Activated naive CD4-positive, alpha-beta T cell (primary cell): ENCODE measurements at places on chromosomes 7 and 10.

GRCh38 chr7:25762511-25763462 is 389.2 kb upstream of the NFE2L3 start:
- no peak for DNase-seq

DNA sequence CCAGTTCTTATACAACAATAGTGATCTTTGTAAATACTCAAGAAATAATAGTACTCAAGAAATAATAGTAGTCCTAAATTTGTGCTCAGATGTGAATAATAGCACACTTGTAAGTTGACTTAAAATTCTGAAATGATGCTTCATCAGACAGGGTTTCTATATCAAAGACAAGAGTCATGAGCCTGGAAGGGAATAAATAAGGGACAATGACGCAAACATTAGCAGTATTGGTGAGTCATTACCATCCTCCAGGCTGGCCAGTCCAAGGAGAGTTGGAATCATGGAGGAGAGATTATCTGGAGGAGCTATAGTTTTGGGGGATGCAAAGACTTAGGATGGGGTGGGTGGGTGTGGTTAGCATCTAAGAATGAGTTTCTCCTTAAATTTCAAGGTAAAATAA is 6.1 kb upstream of the SH3PXD2A start:
- DNase-seq: no peak

DNA sequence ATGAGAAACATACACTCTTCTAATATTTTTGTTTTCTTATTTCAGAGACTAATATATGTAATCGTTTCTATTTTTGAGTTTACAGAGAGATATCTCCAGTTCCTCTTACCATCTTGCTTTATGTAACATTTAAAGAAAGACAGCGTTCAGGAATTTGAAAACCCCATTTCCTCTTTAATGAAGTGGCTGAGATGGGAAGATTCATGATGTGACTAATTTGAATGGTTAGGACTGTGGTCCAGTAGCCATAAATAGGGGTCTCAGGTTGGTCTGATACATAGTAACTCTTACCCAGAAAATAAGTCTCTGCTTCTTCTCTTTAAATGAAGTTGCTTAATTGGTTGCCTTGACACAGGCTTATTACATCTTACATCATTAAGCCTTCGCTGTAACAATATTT is 6.9 kb downstream of the KMT2E start:
- no peak for DNase-seq

DNA sequence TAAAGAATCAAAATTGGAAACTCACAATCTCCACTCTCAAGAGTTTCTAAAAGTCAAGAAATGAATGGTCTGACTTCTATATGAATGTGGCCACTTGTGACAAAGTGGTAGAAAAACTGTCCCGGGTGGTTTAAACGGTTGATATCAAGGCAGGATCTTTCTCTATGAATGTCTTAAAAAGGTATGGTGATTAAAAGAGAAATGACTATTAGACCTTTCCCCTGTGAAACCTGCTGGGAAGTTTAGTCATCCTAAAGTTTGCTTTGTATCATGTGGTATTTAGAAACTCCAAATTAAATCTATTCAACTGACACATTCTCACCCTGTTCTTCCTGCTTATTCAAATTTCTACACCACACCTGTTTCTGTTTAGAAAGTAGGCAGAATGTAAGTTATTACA is 492.5 kb downstream of the XPNPEP1 start:
- DNase-seq: no peak

GRCh38 chr10:95832216-95833041 is 75.3 kb upstream of the CC2D2B start:
- DNase-seq: no peak

- no peak for DNase-seq
Observed at GRCh38 chr7:91288208-91288824, 24.1 kb downstream of the FZD1 start.

DNA sequence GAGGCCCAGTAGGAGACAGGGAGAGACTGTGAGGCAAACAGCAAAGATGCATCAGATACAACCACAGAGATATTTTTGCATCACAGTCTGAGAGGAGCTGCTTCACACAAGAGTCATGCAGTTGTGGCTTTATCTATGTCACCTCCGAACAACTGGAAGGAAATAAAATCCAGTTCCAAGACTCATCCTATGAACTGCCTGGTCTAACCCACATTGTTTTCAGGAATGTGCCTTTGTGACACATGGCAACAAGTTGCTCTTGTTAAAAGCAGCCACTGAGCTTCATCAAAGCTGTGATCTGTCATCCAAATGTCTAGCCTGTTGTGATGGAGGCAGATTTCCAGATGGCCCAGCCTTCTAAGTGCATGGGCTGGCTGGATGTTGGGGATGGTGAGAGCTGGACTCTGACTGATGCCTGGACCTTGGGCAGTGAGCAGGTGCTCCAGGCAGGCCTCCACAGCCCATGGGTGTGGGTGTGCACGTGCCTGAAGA is 255.0 kb downstream of the BMPER start:
- DNase-seq: no peak

DNA sequence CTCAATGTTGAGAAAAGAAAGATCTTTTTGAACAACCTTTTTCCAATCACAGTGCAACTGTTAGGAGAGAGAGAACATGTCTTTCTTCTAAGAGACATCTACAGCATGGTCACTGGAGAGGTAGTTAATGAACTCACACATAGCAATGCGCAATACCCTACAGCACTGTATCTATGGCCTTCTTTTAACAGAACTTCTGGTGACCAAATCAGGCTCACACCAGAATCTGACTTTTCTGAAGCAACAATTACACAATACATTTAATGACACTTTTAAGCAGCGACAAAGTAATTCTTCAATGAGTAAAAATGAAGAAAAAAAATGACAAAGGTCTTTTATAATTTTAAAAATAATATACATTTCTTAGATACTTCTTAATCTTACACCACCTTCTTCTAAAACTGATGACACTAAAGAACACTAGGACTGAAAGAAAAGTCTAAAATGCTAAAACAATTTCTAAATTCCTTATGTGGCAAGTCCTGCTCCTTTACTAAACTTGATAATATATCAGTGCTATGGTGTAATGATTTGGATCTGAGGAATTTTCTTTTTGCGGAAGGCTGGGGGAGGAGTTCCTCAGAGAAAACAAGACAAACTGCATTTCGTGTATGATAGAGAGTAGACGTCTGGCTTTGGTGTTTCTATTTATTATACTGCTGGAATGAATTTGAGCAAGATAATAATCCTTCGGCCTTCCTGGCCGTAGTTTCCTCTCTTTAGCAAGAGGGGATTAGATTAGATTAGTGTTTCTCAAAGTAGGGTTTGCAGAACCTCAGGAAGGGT is 166.3 kb downstream of the ZNF438 start:
- no peak for DNase-seq

- DNase-seq: no peak
Observed at GRCh38 chr7:52311886-52312285, 723.5 kb upstream of the POM121L12 start.

- no peak for DNase-seq
Observed at GRCh38 chr7:143518521-143518920, 40.8 kb downstream of the TAS2R41 start.

DNA sequence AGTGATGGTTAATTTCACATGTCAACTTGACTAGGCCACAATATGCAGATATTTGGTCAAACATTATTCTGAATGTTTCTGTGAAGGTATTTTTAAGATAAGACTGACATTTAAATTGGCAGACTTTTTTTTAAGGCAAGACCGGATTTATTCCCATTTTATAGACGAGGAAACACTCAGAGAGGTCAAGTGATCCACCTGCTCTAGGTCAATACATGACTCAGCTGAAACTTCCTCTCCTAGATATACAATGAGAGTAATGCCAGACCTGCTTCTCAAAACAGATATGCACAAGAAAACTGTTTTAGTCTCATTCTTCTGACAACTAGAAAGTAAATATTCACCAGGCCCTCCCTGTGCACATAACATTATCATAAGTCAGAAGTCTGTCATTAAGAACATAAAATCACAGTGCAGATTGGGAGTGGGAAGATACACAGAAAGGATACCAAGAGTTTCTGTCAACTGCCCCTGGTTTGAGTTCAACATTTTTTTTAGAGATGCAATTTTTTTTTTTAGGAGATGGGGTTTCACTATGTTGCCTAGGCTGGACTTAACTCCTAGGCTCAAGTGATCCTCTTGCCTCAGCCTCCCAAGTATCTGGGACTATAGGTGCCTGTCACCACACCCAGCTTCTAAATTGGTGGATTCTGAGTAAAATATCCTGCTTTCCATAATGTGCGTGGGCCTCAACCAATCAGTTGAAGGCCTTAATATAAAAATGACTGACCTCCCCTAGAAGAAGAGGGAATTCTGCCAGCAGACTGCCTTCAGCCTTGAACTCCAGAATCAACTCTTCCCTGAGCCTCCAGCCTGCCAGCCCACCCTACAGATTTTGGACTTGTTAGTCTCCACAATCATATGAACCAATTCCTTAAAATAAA is 121.4 kb downstream of the ZFAND4 start:
- no peak for DNase-seq

DNA sequence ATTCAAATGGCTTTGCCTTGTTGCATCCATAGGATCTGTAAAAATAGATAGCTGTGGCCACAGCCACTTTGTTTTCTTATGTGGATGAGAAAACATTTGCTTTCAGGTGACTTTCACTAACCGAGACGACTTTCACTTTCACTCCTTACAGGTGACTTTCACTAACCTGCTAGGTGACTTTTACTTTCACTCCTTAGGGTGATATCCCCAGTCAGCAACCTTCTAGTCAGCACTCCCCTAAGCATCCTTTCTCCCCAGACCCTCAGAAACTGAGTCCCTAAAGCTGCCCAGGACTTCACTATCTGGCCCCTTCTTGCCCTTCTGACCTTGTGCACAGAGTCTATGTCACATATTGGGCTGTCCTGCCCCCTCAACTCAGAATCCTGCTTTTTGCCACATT is 177.5 kb downstream of the RELN start:
- DNase-seq: no peak

- no peak for DNase-seq
Observed at GRCh38 chr7:94779861-94780260, 123.9 kb upstream of the SGCE start.

- DNase-seq: no peak
Observed at GRCh38 chr7:143394068-143394467, 12.9 kb downstream of the ZYX start.

GRCh38 chr7:137933270-137934017 is 68.4 kb downstream of the CREB3L2 start:
- DNase-seq: no peak

DNA sequence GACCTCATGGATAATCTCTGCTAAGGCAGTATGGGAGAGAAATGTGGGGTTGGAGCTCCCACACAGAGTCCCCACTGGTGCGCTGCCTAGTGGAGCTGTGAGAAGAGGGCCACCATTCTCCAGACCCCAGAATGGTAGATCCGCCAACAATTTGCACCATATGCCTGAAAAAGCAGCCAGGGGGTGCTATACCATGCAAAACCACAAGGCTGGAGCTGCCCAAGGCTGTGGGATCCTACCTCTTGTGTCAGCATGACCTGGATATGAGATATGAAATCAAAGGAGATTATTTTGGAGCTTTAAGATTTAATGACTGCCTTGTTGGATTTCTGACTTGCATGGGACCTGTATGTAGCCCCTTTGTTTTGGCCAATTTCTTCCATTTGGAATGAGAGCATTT is 27.0 kb upstream of the SAMD9L start:
- no peak for DNase-seq

DNA sequence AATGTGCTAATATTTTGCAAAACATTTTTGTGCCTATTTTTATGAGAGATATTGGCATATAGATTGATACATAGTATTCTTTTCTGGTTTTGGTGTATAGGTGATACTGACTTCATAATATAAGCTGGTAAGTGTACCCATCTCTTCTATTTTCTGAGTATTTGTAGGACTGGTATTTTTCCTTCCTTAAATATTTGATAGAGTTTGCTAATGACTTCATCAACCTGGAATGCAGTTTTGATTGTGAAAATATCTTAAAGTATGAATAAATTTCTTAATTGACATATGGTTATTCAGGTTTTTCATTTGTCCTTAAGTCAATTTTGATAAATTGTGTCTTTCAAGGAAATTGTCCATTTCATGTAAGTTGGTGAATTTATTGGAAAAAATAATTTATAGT is 6.1 kb upstream of the SCRN1 start:
- no peak for DNase-seq

DNA sequence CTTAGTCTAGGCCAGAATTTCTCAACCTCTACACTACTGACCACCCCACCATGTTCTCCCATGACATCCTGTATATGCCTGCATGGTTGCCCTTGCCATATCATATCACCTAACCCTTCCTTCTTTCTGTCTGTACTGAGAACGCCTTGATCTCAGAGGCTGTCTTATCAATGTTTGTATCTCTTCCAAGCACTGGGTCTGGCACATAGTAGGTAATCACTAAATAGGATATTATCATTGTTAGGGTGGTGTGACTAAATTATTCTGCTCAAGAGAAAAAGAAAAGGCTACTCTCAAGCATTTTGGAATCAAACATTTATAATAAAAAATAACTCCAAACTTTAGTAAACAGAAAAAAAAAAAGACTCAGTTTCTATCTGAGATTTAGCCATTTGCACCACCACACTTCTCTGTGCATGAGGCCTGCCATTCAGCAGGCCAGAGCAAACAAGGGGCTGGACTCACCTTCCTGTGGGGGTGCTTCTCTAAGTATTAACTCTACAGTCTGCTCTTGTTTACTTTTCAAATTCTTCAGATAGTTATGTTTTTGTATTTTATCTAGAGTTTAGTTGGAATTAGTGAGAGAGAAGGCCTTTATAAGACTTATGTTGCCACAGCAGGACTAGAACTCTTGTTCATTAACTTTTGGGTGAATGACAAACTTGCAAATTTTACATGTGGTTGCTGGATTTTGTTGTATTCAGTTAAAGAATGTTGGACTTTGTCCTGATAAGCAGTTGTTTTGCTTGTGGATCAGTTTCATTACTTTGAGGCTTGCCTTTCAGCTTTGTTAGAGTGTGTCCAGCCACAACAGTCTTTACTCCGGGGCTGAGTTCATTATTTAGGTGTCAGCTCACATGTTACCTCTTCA is 5.4 kb downstream of the AGBL3 start:
- DNase-seq: no peak

GRCh38 chr7:158734861-158735260 is 30.3 kb upstream of the NCAPG2 start:
- no peak for DNase-seq

DNA sequence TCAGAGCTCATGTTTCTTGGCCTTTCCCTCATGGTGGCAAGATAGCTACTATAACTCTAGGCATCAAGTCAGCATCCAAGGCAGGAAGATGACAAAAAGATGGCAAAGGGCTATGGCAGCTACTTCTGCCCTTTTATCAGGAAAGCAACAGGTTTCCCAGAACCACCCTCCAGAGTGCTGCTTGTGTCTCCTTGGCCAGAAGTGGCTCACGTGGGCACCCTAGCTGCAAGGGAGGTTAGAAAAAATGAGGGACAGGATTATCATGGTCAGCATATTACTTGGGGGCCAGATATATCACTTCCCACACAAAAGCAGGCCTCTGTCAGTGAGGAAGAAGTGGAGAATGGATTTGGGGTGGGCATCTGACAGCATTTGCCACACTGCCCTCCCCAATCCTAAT is 24.3 kb upstream of the C10orf105 start:
- DNase-seq: no peak

GRCh38 chr10:62727934-62728333 is 76.6 kb upstream of the ADO start:
- no peak for DNase-seq
